ENCODE measurements at places on chromosomes 3 and 15.

DNA sequence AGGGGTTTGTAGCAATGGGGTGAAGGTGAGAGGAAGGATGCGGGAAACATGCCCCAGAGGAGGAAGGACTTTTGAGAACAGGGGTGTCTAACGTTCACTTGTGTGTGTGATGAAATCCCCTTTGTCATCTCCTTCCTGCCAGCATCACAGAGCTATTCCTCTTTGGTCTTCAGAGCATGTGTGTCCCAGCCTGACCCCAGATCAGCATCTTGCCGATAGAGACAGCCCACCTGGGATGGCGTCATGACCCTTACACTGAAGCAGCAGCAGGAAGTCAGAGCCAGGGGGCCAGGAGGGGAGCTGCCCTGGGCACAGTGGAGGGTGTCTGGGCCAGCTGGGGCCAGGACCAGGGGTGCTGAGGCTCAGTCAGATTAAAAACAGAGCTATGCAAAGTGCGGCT is 29.9 kb upstream of the GRIP2 start:
- no peak for DNase-seq

DNA sequence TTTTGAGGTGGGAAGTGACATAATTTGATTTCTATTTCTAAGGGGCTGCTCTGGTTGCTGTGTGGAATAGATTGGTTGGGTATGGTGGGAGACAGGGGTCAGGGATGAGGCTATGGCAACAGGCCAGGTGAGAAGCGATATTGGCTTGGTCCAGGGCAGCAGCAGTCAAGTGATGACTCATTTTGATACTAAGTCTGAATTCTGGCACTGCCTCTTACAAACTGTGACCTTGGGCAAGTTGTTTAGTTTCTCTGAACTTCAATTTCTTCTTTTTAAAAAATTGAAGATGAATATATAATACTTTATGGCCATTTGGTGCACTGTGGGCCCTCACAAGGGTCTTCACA is 40.4 kb upstream of the CLSTN2 start:
- no peak for DNase-seq

DNA sequence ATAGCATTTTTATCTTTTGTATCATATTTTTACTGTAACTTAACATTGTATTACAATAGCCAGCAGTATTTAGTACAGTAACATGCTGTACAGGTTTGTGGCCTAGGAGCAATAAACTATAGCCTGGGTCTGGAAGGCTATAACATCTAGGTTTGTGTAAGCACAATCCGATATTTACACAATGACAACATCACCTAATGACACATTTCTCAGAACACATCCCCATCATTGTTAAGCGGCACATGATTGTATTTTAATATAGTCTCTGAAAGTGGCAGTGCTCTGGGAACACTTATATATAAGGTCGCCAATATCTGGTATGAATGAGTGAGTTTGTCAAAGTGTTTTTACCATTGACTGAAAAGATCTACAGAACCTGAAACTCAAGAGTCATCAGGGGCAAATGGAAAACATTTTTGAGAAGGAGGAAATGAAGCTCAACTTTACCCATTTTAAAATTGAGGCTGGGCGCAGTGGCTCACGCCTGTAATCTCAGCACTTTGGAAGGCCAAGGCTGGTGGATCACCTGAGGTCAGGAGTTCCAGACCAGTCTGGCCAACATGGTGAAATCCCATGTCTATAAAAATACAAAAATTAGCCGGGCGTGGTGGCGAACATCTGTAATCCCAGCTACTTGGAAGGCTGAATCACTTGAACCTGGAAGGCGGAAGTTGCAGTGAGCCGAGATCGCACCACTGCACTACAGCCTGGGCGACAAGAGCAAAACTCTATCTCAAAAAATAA is 38.8 kb upstream of the TNFSF10 start:
- DNase-seq = no peak

- no peak for DNase-seq
Observed at GRCh38 chr3:191363221-191363620, 32.9 kb upstream of the UTS2B start.

DNA sequence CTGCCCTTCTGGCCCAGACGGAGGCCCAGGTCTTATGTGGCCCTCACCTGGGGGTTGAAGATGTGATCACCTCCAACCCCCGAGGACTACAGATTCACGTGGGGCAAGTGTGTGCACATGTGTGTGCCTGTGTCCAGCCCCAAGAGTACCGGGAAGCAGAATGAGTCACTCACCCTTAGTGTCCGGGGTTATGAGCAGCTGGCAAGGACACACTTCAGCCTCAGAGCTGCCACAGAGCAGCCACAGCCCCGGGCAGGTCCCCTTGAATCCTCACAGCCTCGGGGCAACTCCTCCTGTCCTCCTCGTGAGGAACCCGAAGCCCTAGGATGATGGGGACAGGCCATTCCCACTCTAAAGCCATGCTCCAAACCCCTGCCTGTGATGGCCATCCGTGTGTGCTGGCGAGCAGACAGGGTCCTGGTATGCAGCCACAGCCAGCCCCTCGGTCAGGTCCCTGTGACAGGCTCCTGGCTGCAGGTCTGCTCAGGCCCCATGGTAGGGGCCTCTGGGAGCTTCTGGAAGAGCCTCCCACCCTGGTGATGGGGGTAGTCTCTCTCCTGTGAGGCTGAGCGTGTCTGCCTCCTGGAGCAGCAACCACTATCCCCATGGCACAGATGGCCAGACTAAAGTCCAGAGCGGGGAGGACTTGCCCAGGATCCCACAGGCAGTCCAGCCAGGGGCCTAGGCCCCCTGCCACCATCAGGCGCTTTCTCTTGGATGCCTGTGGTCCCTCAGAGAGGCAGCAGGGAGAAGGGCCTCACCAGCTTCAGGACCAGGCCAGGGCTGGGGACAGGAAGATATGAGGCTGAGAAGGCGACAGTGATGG is 852 bp downstream of the STAB1 start:
- DNase-seq = no peak
